ENCODE measurements at places on chromosomes 13 and 19.

- DNase-seq = no peak
Measured at GRCh38 chr13:99103536-99103935, 97.1 kb upstream of the UBAC2 start.

- DNase-seq = no peak
Measured at GRCh38 chr13:111372651-111373425, 52.4 kb downstream of the TEX29 start.

DNA sequence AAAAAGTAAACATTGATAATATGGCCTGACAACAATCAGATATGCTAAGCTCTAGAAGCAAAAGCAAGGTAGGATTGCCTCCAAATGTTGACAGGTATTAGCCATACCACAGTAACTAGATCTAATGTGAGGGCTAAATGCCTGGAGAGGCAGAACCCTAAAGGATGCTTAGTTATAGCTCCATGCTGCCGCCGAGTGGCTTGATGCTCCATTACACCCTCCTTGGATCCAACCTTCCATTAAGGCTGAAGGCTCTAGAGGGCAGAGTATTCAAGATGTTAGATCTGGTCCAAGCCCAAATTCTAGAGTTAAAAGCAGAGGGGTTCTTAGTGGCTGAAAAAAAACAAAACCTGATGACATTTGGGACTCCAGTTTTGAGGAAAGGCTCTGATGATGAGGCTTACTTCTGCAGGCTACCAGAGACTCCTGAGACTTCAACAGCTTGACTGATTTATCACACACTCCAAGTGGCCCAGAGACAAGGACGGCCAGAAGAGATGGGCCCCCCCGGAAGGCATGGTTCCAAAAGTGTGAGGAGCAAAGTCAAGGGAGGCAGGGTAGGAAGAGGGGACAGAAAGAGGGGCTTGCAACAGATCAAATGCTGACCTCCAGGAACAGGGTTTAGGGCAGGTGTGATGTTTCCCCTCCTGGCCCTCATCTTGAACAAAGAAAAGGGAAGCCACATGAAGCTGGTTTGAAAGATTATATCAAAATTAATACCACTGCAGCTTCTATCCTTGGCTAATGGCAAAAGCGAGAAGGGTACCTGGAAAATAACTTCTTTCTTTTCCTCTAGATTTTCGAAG is 21.9 kb upstream of the CPB2 start:
- DNase-seq = peak; percentile 93

- DNase-seq = no peak
Measured at GRCh38 chr19:55502197-55502952, 14.1 kb downstream of the SSC5D start.

GRCh38 chr19:43694553-43694952 is 21.3 kb upstream of the IRGC start:
- DNase-seq = no peak

- DNase-seq = no peak
Measured at GRCh38 chr13:99007414-99007986, 29.6 kb upstream of the DOCK9 start.

- peak; percentile 37 for DNase-seq
Measured at GRCh38 chr13:112721198-112722104, 31.6 kb downstream of the ATP11A start.

DNA sequence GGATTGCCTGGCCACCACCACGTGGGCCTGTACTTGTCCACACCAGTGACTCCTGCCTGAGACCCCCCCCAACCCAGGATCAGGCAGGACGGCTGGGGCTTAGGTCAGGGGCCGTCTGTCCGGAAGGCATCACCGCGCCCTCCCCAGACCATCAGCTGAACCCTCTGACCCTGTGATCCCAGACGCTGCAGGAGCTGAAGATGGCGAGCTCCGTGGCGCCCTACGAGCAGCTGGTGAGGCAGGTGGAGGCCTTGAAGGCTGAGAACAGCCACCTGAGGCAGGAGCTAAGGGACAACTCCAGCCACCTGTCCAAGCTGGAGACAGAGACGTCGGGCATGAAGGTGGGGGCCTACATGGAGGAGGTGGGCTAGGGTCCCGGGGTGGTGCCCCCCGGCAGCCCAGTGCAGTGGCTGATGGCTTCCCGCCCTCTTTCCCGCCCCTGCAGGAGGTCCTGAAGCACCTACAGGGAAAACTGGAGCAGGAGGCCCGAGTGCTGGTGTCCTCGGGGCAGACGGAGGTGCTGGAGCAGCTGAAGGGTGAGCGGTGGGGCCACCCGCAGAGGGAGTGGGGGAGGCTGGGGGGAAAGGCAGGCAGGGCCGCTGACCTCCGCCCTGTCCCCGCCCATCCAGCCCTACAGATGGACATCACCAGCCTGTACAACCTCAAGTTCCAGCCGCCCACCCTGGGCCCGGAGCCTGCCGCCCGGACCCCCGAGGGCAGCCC is 3.0 kb downstream of the APC2 start:
- no peak for DNase-seq

DNA sequence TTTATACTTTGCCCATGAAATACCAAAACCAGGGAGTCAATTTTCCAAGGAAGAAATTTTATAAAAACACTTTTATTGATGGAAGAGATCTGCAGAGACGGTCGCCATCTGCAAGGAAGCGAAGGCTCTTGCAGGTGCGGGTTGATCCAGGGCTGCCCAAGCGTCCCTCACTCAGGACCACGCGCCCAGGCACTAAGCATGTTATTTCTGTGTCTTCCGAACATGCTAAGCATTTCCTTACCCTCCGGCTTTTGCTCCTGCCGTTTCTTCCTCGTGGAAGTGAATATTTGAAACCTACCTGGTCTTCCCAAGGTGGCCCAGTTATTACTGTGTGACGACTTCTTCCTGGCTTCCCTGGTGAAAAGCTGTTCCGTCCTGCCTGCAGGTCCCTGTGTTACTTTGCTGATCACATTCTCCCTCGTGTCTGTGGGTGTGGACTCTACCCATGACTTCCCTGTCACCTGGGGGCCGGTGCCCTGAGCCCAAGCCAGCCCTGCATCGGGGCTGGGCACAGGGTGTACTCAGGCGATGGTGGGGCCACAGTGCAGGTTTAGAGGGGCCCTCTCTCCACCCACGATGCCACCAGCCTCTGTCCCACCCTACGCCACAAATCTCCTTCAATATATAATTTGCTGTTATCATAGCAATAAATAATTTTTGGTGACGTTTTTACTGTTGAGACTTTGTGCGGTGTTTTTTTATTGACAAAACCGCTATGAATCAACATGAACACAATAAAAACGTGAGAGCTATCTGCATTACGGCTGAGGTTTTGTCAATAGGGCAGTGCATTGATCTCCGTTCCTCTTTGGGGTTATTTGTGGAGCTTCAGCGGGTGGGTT is 119.4 kb downstream of the URI1 start:
- no peak for DNase-seq

- no peak for DNase-seq
Measured at GRCh38 chr19:3695986-3696659, 4.1 kb downstream of the PIP5K1C start.

DNA sequence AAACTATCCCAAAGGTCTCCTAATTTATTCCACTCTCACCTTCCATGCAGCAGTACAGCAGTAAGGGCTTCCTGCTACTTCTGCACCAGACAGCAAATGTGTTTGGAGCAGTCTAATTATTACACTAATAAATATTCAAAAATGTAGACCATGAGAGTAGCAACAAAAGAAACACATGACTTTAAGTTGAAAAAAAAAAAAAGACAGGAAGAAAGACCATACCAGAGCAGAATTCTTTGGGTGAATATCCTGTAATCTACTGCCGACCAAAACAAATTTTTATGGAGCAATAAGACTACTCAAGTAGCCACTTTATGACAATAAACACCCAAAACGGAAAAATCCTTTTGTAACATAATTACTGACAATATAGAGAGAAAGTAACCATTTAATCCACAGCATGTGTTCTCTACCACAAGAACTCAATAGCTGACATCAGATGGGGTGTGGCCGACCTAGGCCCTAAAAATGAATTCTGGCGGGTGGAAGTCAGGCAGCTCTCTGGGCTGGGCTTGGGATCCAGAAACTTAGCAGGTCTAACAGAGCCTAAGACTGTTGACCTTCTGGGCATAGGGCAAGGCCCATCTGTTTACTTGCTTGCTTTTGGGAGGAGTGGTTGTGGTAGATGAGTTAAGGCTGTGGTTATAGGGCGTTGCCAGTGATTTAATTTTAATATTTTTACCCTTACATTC is 4.6 kb downstream of the KLF12 start:
- no peak for DNase-seq

DNA sequence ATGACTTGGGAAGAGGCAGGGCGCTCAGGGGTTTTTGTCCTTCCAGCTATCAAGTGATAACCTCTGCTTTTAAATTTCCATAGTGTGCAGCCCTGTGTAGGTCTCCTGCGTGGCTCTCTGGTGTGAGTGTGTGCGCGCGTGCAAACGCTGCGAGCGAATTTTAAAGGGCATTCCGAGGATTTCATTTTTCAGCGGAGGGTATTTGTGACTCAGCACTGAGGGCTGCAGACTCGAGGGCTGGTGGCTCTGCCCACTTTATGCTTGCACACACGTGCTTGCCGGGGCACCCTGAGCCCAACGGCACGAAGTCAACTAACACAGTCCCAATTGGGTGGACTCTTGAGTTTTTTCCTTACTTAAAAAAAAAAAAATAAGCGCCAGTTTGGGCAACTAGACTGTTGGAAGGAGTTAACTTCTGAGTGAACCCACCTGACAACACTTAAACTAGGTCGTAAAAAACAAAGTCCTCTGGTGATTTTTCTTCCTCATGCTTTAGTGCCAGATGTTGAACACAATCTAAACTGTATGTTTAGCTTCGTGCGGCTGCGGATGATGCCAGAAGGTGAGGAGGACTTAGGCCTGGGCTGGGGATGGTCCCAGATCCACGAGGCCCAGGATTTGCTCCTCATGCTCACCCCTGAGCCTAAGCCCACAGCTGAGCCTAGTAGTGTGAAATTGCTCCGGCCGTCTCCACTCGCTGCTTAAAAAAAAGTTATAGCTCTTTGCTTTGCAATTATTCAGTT is 2.1 kb downstream of the FGF9 start:
- DNase-seq = peak; percentile 72

- DNase-seq = no peak
Measured at GRCh38 chr13:25743421-25743820, 308.4 kb downstream of the SHISA2 start.

DNA sequence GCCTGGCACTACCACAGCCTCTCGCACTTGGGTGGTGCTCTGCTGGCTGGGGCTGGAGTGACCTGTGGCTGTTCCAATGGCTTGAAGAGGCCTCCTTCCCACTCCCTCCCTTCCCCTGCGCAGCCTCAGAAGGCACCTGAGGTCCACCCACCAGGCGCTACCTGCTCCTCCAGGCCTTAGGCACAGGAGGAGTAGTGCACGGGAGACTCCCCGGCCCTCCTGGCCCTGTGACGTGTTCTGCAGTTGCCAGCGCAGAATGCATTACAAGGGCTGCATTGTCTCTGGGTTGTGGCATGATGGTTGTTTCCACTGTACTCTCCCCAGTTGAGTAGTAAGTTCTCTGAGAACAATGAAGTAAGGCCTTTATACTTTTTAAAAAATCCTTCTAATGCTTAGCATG is 128.6 kb downstream of the TEX29 start:
- DNase-seq = no peak

DNA sequence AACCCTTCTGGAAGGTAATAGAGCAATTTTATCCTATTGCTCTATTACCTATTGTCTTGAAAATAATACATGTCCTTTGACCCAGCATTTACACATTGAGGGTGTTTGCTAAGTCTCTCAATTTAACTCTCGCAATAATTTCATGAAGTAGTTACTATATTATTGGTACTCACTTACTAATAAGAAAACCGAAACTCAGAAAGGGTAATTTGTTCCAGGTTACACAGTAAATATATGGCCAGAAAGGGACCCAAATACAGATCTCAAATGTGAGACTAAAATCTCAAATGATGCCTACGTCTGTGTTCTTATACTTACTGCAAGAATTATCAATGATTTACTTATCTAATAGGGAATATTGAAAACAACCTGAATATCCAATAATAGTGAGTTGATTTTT is 29.7 kb upstream of the FAM216B start:
- no peak for DNase-seq

GRCh38 chr13:99273128-99273527 is 14.9 kb upstream of the GPR18 start:
- no peak for DNase-seq

- DNase-seq = no peak
Measured at GRCh38 chr13:46495066-46495465, 57.9 kb upstream of the LRCH1 start.

DNA sequence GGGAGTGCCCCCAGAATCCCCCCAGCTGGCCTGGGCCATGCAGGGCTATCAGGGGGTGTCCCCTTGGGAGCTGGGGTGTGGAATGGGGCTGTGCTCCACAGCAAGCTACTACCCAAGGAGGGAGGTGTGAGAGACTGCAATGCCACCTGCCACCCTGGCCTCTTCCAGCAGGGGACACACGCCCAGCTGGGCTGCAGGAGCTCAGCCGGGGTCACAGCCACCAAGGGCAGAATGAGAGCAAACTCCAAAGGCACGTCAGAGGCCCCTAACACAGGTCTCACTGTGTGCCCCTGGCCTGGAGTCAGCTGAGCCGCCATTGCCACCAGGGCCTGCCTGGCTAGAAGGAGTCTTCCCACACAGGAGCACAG is 55.5 kb downstream of the MLLT1 start:
- no peak for DNase-seq

GRCh38 chr13:110334256-110334655 is 27.2 kb downstream of the COL4A2 start:
- no peak for DNase-seq

DNA sequence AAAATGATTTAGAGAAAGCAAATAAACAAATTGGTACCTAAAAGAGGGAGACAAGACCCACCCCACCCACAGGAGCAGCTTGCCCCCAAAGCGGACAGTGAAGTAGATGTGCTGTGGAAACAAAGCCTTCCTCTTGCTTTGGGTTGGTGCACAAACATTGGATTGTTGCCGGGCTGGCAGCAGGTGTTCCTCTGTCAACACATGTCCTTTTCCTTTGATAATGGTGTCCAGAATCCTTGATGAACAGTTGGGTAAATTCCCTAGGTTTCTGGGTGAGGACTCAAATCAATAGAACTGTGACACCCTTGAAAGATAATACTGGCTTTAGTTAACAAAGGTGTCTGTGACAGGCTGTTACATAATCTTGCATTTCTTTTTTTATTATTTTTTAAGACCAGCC is 311.8 kb downstream of the SPRY2 start:
- no peak for DNase-seq

DNA sequence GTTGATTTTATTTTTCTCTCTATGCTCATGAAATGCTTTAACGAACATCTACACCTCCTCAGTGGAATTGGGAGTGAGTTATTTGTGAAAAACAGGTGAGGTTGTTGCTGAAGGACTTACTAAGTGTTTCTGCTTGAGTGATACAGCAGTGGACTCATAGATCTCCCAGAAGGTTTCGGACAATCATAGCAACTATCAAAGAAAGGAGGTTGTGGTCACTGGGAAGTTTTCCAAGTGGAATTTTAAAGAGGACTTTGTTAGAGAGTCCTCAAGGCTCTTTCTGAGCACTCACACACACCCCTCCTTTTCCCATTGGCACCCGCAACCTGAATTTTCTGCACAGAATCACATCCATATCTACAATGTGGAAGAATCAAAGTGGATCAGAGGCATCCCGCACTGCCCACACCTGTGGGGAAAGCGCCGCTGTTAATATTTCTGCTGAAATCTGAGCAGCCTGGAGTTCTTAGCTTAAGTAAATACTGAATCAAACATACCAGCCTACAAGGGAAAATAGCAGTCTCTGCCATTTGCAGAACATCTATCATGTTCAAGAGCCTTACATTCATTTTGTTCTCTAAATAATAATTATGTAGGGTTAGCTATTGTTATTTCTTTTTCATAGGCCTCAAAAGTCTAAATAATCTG is 719.4 kb downstream of the DIAPH3 start:
- DNase-seq = peak; percentile 15

GRCh38 chr13:75963302-75963701 is 327.2 kb downstream of the LMO7 start:
- DNase-seq = peak; percentile 21

- no peak for DNase-seq
Measured at GRCh38 chr13:102825921-102826706, 19.7 kb upstream of the ERCC5 start.
